ENCODE measurements at places on chromosomes 12 and 14.

GRCh38 chr12:52168019-52168717, 23.6 kb downstream of the KRT80 start:
- no peak for DNase-seq

GRCh38 chr12:26124446-26125399, at the start of gene BHLHE41:
Gene BHLHE41, minus strand, starts transcription at chr12:26125037. Its CDS starts 258 bp downstream, at chr12:26124779.
- no peak for DNase-seq

- no peak for DNase-seq
Observed at GRCh38 chr12:42756841-42757623, 167.5 kb upstream of the PRICKLE1 start.

GRCh38 chr14:33918256-33918655, 32.6 kb downstream of the EGLN3 start:
- DNase-seq = no peak

GRCh38 chr12:29863665-29864064, 79.9 kb upstream of the TMTC1 start:
- no peak for DNase-seq

- DNase-seq = no peak
Observed at GRCh38 chr12:92183575-92183974, 37.9 kb upstream of the BTG1 start.

- DNase-seq = no peak
Observed at GRCh38 chr14:36208690-36209278, 32.3 kb upstream of the PTCSC3 start.

DNA sequence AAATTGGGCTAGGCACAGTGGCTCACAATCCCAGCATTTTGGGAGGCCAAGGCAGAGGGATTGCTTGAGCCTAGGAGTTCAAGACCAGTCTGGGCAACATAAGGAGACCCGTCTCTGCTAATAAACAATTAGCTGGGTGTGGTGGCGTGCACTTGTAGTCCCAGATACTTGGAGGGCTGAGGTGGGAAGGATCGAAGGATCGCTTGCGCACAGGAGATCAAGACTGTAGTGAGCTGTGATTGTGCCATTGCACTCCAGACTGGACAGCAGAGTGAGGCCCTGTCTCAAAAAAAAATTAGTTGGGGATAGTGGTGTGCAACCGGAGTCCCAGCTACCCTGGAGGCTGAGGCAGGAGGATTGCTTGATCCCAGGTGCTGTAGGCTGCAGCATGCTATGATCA, 38.7 kb upstream of the BCL7A start:
- no peak for DNase-seq

DNA sequence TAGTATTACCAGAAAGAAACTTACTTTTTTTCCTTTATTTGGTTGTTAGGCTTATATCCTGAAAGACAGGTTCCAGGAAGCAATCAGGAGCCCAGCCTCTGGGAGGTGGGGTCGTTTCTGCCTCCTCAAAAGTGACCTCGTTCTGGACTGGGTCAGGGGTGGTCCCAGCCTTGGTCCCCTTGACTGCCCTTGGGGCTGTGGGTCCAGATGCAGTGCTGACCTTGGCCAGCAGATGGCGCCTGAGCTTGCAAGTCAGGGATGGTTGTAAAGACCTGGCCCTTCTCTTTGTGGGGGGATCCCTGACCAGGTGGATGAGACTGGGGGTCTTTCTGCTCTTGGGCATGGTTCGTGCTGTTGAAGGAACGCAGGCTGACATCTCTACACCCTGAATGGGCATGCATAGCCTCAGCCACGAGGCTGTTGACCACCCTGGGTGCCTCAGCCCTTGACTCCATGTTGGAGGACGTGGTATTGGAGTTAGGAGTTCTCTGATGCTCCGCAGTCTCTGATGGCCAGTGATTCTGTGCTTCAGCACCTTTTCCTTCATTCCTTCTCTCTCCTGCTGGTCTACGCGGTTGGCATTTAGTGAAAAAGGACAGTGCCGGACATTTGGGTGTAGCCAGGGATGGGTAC, 62.4 kb downstream of the ADCK1 start:
- peak; percentile 61 for DNase-seq

DNA sequence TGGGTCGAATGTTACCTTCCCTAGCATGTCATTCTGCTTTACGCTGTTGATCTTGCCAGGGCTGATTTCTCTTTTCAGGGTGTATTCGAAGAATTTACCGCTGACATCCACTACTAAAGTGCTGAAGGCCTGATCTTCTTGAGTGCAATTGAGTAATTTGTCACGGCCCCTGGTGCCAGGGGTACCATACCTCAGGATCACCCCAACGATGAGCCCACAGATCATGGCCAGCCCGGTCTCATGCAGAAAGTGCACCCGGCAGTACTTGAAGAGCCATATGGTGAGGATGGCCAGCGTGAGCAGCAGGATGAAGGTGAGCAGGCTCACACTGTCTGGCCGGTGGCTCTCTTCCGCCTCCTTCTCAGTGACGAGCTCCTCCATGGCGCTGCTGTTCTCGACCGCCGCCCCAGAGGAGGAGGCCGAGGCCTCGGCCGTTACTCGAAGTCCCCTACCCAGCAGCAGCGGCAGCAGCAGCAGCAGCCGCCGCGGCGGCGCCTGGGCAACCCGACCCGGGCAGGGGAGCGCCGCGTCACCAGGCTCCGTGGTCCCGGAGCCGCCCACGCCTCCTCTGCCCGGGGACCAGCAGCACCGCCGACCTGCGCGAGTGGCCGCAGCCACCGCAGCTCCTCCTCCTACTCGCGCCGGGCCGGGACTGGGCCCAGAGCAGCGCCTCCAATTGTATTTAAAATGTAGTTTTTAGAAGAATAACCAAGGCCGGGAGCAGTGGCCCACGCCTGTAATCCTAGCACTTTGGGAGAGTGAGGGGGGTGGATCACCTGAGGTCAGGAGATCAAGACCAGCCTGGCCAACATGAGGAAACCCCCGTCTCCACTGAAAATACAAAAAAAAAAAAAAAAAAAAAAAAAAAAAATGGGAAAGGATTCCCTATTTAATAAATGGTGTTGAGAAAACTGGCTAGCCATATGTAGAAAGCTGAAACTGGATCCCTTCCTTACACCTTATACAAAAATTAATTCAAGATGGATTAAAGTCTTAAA, 58.5 kb upstream of the TMPO start:
- DNase-seq = no peak

- DNase-seq = no peak
Observed at GRCh38 chr12:89859508-89860220, 151.0 kb upstream of the ATP2B1 start.

GRCh38 chr12:106049105-106049504, 89.6 kb downstream of the NUAK1 start:
- DNase-seq = peak; percentile 81

GRCh38 chr14:31590206-31590605, 29.0 kb downstream of the NUBPL start:
- no peak for DNase-seq

- no peak for DNase-seq
Observed at GRCh38 chr12:88056571-88056970, 27.4 kb upstream of the C12orf50 start.

- DNase-seq = no peak
Observed at GRCh38 chr12:126727218-126728075, 1539.5 kb upstream of the TMEM132C start.

- no peak for DNase-seq
Observed at GRCh38 chr14:68528040-68528687, 264.7 kb downstream of the ZFP36L1 start.

GRCh38 chr12:125346362-125346761, 281.1 kb downstream of the AACS start:
- DNase-seq = no peak

- no peak for DNase-seq
Observed at GRCh38 chr12:45727980-45728629, 1.4 kb upstream of the ARID2 start.

GRCh38 chr14:103683139-103683538, 32.1 kb downstream of the XRCC3 start:
- DNase-seq = no peak

DNA sequence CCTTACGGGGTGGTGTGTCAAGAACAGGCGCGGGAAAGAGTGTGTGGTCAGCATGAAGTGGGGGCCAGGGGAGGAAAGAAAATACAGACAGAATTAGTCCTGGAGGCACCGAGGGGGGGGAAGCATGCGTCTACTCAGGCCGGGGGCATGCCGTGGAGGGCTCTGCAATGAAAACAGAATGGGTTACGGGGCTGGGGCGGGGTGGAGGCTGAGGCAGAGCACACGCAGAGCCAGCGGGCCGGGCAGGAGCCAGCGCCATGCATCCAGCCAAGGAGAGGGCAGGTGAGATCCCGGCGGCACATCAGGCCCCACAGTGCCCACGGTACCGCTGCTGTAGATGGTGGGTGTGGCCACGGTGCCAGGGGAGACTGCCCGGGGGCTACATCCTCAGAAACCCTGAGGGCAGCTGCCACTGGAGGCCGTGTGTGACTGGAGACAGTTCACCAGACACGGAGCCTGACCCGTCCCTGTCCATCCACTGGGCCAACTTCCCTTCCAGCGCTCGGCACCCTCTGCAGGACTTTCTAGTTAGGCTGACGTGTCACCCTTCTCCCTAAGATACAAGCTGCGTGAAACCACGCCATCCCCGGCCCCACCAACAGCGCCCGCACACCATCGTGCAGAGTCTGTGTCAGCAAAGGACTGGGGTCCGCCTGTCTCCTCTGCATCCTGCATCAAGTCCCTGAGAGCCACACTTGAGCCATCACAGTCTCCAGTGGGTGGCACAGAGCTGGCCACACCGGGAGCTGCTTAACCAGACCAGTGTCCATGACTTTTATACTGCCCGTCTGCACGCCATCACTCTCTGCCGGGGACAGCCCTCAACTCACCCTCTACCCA, 87.4 kb downstream of the PIWIL1 start:
- no peak for DNase-seq

GRCh38 chr12:77648716-77649115, 182.0 kb upstream of the NAV3 start:
- no peak for DNase-seq

- DNase-seq = no peak
Observed at GRCh38 chr14:95886366-95887056, 9.9 kb downstream of the TUNAR start.

GRCh38 chr12:1544996-1545700, 49.2 kb downstream of the FBXL14 start:
- DNase-seq = peak; percentile 49

Measured in NCI-H1694 treated with DMSO at 0.1 percent for 48 hours (cell line).